ENCODE measurements at places on chromosomes 2 and 18.
A peak's percentile ranks its signal among the peaks of the same experiment; 100 is the strongest.

DNA sequence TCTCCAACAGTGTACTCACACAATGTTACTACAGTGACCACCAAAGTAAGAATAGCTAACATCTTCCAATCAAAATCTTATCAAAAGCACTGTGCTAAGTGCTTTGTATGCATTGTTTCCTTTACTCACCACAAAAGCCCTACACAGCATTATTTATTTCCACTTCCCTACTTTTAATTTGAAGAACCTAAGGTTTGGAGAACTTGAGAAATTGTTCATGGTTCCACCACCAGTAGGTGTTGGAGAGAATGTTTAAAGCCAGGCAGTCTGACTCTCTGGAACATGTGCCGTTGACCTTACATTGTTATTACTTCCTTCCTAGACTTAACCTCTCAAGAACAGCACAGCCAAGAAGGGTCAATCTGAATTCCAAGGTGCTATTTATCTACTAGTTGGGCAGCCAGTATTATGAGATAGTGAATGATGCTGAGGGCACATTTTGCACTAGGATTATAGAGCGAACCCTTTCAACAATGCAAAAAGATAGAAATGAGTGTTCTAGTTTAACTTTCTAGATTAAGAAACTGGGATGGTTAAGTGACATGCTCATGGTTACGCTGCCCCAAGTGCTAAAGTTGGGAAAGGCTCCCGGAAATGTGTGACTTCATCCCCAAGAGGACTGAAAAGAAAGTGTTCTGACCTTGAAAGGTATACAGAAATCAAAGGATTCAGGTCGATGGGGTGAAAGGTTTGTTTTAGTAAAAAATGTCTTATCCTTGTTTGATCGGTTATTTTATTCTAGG lies 55.2 kb upstream of the FAM136A start:
- DNase-seq = no peak

DNA sequence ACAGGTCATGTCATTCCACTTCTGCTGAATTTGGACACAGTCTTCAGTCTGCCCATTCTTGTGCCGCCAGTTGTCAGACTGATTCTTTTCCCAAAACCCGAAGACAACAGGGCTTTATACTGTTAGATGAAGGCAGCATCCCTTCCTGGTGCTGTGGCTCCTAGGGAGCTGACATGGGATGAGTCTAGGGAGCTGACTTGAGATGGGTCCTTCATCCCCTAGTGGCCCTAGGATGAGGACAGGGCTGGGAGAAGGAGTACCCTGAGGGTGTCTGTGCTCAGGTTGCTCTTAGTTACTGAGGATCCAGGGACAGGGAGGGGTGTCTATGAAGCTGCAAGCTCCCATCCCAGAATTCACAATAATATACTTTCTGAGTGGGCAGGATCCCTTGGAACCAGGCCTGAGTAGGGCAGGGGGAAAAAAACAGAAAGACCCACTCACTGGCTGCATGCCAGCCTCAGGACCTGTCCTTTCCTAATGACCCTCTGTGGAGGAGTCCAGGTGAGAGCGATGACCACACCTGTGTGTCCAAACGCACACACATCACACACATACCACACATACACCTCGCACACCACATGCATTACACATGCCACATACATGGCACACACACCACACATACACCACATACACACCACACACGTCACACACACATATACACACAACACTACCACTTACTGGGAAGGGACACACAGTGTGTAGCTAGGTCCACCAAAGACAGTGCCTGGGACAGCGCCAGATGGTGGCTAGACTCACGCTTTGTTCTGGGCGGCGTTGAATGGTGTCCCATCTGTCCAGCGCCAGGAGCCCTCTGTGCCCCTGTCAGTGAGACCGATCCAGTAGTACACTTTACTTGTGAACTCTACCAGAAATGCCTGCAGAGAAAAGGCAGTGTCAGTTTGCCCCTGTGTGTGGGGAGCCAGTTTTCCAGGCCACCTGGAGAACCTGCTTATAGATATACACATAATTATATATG lies 11.1 kb downstream of the CLEC4F start:
- no peak for DNase-seq

DNA sequence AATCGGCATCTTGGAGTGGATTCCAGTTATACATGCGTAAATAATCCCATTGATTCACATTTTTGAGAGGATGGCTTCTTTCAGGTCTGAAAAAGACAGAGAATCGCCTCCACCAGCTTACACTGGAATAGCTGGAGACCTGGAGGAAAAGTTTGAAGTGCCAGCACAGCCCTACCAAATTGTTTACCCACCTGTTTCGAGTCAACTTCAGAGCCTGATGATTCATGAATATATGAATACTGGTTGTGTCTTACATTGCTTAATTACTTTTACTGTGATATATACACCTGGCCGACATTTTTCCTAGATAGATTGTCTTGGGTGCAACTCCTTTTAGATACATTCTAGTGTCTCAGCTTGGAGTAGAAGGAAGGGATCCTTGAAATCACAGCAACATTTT lies 335 bp upstream of the NCKAP5 start:
- DNase-seq = no peak

- DNase-seq = no peak
Measured at GRCh38 chr18:65282096-65282495, 468.7 kb upstream of the CDH7 start.

DNA sequence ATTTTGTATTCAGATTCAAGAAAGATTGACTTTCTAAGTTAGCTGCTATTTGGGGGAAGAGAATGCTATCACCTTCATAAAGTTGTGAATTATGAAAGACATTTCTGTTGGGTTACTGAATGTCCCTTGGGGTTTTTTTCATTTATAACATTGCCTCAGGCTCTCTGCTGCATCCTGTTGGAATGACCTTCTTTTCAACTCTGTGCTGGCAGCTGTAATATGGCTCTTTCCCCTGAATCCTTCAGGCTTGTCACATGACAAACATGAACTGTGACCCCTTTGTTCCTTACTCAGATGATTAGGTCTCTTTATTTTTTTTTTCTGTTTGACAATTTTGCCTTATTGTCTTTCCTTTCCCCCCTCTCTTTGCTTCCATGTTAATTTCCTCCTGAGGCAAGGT lies 159.8 kb downstream of the TAF4B start:
- DNase-seq = no peak

DNA sequence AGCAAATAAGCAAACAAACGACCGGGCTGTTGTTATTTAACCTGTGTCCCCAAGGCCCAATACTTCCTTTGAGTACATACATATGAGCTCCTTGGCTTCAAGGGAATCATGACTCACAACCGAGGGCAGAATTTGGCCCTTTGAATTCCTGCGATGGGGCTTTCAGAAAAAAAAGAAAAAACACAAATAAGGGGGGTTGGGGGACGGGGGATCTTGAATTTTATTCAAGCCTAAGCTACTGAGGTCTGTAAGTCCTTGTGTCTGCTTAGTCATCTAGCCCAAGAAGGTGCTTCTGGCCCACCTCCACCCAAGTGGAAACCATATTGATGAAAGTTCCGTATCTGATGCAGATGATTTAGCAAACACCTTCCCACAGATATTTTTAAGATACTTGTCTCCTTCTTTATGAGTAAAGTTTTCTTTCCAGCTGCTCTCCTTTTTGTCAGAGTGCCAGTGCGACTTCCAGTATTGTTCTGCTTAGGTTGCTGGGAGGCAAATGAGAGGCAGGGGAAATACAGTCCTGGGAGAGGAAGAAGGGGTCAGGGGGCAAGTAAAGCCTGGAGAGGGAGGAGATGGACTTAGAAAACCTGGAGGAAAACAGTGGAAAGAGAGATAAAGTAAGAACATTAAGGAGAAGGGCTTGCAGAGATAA lies 169.6 kb downstream of the ZEB2 start:
- DNase-seq = no peak

DNA sequence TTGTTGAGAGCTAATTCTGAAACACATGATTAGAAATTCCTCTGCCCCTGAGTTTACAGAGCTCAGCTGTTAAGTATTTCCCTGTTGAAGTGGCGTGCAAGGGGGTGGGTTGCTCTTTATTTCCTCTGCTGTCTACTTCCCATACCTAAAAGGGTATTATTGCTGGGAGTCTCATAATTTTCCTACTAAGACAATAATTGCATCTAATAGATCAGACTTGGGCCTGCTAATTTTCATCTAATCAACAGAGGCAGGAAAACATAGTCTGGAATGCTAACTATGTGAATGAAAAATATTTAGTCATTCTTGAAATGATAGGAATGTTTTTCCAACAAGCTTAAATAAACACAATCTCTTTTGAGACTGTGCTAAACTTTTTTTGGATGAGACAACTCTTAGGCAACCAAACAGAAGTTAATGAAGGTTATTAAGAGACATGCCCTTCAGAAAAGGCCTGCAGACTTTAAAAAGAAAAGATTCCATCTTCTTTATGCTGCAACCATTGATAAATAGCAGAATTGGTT lies 111.4 kb downstream of the FEZ2 start:
- DNase-seq = no peak

- DNase-seq = no peak
Measured at GRCh38 chr2:181627545-181627944, 29.4 kb downstream of the CERKL start.

GRCh38 chr18:29494371-29494770 lies 1317.4 kb upstream of the CDH2 start:
- DNase-seq = no peak

GRCh38 chr2:197205585-197206215 lies 104.9 kb downstream of the ANKRD44 start:
- DNase-seq = no peak

- DNase-seq = no peak
Measured at GRCh38 chr2:234273887-234274584, 222.8 kb downstream of the ARL4C start.

GRCh38 chr2:152046940-152047339 lies 51.9 kb downstream of the CACNB4 start:
- no peak for DNase-seq

- DNase-seq = peak; percentile 23
Measured at GRCh38 chr18:54828281-54828881, at the start of gene RAB27B. TSS of gene RAB27B (plus strand) at chr18:54828477. CDS start at chr18:54877586, 49,109 bp downstream.

DNA sequence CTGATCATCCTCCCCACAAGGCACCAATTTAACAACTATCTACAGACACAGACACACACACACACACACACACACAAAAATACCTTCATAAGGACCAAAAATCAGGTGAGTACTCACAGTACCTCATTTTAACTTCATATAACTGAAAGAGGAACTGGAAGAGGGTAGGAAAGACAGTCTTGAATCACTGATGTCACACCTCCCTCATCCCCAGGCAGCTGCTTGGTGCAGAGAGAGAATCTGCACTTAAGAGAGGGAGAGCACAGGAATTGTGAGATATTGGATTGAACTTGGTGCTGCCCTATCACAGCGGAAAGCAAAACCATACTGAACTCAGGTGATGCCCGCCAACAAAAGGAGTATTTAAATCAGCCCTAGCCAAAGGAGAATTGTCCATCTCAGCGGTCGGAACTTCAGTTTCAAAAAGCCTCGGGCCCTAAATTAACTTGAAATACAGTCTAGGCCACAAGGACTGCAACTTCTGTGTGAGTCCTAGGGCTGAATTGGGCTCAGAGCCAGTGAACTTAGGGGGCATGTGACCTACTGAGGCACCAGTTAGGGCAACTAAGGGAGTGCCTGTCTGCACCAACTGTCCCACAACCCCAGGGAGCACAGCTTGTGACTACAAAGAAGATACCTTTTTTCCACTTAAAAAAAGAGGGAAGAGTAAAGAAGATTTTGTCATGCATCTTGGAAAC lies 211.1 kb downstream of the LRATD1 start:
- no peak for DNase-seq

Measured in activated B cell treated with CpG ODN at 0.5 μM for 24 hours (primary cell).